ENCODE measurements at places on chromosomes 16 and 17.
A peak's percentile ranks its signal among the peaks of the same experiment; 100 is the strongest.

- no peak for DNase-seq
These were observed 11.6 kb upstream of the STRADA start for GRCh38 chr17:63753215-63753614.

- no peak for DNase-seq
These were observed 141.8 kb downstream of the GRIN2A start for GRCh38 chr16:10040136-10041080.

- peak; percentile 61 for DNase-seq
These were observed 33.2 kb upstream of the PLCG2 start for GRCh38 chr16:81745704-81746558.

- no peak for DNase-seq
These were observed 136.5 kb upstream of the CCL2 start for GRCh38 chr17:34118564-34118963.

DNA sequence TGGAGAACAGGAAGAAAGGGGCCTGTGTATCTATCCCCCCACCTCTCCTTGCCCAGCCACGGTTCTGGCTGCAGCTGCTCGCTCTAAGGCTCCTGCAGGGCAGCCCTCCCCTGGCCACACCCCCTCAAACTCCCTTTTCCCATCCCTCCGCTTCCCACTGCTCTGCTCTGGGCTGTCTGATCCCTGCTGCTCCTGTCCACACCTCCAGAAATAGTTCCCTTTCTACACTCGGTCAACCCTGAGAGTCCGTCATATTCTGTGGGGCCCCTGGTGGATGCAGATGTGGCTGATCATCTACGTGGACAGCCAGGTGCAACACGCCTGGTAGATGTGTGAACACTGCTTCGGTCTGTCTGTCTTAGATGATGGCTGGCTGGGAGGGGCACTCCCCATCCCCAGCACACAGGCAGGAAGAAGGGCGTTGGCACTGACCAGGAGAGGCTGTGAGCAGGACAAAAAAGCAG, 19.3 kb upstream of the KRT19 start:
- DNase-seq, result no peak

- no peak for DNase-seq
These were observed 9.2 kb upstream of the WFIKKN1 start for GRCh38 chr16:621526-622105.

DNA sequence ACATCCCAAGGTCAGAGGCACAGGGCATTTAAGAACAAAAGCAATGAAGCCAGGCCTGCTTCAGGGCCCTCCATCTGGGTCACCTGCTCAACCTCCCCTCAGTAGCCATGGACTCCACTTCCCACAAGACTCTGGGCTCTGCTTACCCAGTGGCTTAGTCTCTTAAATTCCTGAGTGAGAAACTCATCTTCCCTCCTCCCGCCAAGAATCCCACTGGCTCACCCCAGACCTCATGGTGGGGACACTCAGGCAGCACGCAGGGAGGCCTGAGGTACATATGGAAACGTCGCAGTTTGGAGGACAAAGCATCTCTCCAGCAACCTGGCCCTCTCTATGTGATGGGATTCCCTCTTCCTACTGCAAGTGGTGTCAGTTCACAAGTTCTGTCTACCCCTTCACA, 326.7 kb upstream of the CDH5 start:
- DNase-seq, result no peak

- DNase-seq, result no peak
These were observed 16.2 kb downstream of the UNC13D start for GRCh38 chr17:75828076-75828400.
